Astrocyte of the spinal cord (primary cell): ENCODE measurements at places on chromosomes 1 and 21.

GRCh38 chr21:33685613-33686197, 43.4 kb downstream of the ITSN1 start:
- peak; percentile 75 for DNase-seq

DNA sequence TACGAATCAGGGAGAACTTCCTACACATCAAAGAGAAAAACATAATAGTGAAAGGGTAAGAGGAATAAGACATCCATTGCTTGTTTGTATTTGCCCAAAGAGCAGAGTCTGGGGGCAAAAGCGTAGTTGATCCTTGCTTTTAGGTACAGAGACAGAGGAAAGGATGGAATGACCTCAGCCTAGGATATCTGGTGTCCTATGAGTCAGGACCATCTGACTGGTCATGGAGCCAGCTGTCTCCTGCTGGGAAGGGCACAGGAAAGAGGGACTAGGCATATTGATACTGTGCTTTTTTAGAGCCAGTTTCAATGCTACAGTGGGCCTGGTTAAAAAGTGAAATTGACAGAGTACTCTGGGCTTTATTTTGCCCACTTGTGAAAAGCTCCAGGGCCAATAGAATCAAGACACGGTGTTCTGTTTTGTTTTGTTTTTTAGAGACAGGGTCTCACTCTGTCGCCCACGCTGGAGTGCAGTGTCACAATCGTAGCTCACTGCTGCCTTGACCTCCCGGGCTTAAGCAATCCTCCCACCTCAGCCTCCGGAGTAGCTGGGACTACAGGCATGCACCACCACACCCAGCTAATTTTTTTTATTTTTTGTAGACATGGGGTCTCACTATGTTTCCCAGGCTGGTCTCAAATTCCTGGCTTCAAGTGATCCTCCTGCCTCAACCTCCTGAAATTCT, 3.2 kb downstream of the PLEKHO1 start:
- peak; percentile 42 for DNase-seq

GRCh38 chr1:203304919-203305808, at the start of gene BTG2:
TSS of gene BTG2 (plus strand) at chr1:203305519. CDS start at chr1:203305607, 88 bp downstream.
- peak; percentile 83 for DNase-seq

- no peak for DNase-seq
These were observed 44.6 kb downstream of the SLX9 start for GRCh38 chr21:44984428-44984791.

DNA sequence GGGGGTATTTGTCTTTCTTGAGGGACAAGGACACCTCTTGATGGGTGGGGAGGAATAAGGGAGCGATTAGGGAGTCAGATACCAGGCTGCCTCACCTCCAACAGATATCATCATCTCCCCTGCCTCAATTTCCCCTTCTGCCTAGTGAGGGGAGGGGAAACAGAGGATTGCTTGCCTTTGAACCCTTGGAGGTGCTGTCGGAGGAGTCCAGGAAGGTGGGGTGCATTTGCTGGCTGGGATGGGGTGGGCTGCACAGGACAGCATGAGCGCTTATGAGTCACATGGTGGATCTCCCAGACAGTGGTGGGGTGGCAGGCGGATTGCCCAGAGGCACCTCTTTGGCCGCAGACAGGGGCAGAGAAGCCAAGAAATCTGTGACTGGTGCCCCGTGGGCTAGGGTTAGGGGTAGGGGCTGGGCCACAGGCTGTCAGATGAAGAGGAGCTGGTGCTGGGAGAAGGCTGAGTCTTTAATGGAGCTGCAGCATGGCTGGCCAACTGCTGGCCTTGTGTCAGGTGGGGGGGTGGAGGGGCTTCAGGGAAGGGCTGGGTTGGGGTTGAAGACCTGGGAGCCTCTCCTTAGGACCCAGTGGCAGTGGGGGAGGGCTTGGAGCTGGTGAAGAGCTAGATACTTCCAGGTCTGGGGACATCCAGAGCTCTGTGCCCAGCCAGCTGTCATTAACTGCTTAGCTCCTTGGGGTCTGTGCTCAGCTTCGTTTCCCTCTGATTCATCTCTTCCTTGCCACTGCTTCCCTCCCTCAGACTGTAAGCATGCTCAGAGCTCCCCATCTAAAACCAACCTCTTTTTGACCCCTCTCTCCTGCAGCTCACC, 7.0 kb upstream of the ADORA1 start:
- DNase-seq: no peak

DNA sequence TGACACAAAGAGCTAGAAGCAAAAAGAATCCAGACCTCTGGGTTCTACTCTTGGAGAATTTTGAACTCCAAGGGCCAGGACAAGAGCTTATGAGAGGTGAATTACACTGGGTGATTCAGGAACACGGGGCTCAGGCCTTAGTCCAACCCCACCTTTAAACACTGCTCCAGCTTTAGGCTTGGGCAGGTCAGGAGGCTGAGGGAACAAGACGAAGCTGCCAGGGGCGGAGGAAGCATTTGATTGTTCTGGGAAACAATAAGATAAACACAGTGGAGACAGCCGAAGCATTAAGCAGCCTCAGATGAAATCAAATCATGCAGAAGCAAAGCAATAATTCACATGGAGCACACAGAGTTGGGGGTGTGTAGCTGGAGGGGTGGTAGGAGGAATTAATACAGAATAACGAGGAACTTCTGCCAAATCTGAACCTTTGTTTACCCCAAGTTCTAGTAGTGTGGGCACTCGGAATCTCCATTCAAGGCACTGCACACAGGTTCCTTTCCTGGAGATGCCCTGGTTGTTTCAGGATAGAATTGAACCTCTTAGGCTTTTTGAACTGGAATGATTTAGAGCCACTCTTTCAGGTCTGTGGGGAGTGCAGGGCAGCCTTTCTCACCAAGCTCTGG, 93.2 kb downstream of the PLXNA2 start:
- no peak for DNase-seq

DNA sequence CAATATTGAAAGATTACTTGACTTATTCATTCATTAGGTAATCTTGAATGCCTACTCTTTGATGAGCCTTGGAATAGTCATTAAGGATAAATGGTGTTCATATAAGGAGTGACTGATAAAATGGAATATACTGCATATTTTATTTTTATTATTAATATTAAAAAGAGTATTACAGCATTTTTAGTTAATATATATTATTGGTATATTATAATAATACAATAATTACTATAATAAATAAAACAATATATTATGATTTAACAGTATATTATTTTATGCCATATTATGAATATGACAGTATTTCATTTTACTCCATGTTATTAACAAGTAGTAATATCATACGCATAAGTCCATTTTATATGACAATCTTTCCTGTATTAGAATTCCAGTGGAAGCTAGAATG, 490.8 kb upstream of the NFIA start:
- DNase-seq: no peak

DNA sequence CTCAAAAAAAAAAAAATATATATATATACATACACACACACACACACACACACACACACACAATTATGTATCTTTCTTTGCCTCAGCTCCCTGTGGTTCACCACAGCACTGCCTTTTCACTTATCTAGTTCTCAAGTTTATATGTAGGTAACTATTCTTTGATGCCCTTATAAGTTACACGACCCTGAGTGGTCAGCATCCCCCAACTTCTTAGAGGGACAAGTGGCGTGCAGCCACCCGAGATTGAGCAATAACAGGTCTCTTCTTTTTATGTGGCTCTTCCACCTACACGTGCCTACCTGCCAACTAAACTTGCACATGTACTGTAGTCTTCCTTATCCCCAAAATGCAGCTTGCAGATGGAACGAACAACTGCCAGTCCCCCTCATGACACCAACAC, 120.8 kb downstream of the GABPA start:
- DNase-seq: no peak

- no peak for DNase-seq
These were observed 25.4 kb downstream of the OLFM3 start for GRCh38 chr1:101971304-101971703.

GRCh38 chr1:5576011-5576672, 416.1 kb downstream of the NPHP4 start:
- no peak for DNase-seq

DNA sequence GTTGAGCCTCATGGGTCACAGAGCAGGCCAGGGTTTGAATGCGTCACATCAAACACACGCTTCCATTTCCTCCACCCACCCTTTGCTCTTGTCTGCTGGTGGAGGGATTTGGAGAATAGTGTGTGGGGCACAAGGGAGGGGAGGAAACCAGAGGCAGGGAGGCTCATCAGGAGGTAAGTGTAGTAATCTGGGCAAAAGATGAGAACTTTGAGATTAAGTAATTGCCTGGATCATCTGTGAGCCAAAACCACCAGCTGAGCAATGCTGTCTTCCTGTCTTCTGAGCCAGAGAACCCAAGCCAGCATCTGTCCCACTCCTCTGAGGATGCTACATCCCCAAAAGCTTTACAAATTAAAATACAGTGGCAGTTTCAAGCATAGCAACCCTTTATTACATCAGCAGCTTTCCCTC, 45.2 kb downstream of the C8B start:
- DNase-seq: no peak

DNA sequence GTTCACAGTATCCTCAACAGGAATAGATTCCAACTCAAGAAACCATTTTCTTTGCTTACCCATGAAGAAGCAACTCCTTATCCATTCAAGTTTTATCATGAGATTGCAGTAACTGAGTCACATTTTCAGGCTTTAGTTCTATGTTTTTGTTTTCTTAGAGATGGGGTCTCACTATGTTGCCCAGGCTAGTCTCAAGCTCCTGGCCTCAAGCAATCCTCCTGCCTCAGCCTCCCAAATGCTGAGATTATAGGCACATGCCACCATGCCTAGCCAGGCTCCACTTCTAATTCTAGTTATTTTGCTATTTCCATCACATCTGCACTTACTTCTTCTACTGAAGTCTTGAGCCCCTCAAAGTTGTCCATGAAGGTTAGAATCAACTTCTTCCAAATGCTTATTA, 143.3 kb upstream of the HP1BP3 start:
- no peak for DNase-seq

- no peak for DNase-seq
These were observed 42.5 kb upstream of the LRRN2 start for GRCh38 chr1:204728045-204728444.

DNA sequence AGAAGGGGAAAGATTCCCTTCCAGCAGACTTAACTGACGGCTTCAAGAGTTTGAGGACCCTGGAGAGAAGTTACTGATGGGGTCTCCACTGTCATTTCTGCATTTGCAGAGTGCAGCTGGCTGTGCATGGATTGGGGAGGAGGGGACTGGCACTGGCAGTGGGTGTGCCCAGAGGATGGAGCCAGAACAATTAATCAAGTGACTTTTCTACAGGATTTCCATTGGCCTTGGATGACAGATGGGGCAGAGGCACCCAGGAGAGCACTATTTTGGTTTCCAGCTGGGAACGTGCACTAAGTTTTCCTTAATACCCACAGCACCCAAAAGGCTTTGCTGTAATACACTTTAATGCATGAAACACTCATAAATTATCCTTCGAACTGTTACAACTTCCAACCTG, 1.3 kb downstream of the NGF start:
- no peak for DNase-seq

- DNase-seq: no peak
These were observed 113.6 kb downstream of the NMNAT2 start for GRCh38 chr1:183304440-183305107.

- DNase-seq: no peak
These were observed 12.8 kb downstream of the SMAP2 start for GRCh38 chr1:40386359-40386723.

DNA sequence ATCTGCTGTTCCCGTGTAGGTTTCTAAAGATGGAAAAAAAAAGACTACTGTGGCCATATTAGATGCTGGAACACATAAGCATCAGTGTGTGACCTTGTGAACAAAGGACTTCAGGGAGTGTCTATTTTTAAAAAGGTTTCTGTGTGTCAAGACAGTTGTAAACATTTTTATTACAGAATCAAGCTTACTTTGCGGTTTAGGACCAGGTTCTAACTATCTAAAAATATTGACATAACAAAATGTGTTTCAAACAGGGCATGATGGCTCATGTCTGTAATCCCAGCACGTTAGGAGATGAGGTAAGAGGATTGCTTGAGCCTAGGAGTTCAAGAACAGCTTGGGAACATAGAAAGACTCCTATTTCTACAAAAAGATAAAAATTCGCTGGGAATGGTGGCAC, 7.1 kb upstream of the DDI2 start:
- no peak for DNase-seq

- DNase-seq: no peak
These were observed 3.0 kb downstream of the TFF2 start for GRCh38 chr21:42347601-42348327.

- no peak for DNase-seq
These were observed 198.5 kb downstream of the SMYD3 start for GRCh38 chr1:246308533-246309075.

GRCh38 chr21:36913247-36914169, 53.0 kb downstream of the HLCS start:
- DNase-seq: no peak

DNA sequence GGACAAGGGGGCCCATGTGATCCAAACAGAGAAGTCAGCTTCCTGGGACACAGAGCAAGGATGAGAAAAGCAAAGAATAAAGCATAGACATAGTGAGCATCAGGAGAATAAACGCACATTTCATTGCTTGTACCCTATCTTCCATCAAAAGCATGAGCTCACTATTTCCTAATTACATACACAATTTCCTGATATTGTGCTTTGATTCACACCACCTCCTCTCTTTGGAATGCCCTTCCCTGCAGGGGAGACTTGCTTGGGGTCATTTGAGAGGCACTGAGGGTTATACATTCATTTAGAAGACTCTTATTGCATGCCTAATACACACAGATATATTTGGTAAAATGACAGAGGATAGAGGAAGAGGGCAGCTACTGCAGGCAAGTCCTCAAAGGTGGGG, 185.4 kb downstream of the SEC16B start:
- DNase-seq: no peak

DNA sequence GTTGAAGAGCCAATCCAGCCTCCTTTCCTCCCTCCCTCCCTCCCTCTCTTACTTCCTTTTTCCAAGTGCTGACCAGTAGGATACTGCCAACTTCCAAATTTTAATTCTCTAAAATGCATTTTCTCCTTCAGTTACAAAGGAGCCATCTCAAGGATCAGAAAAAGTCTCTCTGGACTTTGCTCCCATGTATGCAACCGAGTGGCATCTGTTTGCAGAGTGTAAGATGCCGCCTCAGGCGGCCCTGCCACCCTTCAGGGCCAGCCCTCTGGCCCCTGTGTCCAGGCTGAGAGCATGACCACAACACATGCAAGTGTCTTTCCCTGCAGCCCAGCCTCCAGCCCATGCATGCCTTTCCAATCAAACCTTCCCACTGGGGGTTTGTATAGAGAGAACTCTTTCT, 205.3 kb upstream of the RAB4A start:
- no peak for DNase-seq

- DNase-seq: no peak
These were observed 28.6 kb upstream of the PRSS38 start for GRCh38 chr1:227786673-227787512.

GRCh38 chr1:107464827-107465226, 324.0 kb downstream of the NTNG1 start:
- no peak for DNase-seq

GRCh38 chr1:100087396-100087795, 45.3 kb downstream of the SASS6 start:
- no peak for DNase-seq

DNA sequence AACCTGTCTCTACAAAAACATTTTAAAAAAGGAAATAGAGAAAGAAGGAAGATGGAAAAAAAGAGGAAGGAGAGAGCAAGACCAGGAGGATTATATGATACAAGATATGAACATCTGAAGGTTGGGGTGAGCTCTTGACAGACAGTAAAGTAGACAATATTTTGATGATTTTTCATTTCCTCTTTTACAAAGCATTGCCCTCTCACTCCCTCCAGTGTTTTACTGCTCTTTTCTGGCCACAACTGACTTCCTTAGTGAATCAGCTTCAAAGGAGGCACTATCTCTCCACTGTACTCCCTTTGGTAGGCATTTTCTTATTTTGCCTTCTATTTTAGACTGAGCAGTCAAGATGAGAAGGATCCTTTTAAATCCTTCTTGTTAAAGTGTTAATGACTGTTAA, 296.7 kb downstream of the KCTD3 start:
- no peak for DNase-seq
